NCI-H524 treated with DMSO at 0.1 percent for 48 hours (cell line): ENCODE measurements at places on chromosomes 3 and 15.

DNA sequence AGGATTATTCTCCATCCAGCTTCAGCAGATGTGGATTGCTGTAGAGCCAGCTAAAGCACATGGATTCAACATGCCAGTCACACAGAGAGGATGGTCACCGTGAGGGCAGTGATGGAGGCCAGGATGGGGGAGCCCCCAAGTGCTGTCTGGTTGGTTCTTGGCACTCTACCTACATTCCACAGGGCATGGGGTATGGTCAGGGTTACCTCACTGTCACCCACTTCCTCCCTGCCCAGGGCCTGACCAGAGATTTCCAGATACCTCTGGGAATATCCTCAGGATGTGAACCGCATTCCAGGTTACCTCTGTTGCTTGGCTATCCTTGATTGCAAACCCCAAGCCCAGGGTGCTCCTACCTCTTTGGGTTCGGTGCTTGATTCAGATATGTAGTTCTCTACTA lies 147.3 kb upstream of the TRIM42 start:
- DNase-seq = no peak

DNA sequence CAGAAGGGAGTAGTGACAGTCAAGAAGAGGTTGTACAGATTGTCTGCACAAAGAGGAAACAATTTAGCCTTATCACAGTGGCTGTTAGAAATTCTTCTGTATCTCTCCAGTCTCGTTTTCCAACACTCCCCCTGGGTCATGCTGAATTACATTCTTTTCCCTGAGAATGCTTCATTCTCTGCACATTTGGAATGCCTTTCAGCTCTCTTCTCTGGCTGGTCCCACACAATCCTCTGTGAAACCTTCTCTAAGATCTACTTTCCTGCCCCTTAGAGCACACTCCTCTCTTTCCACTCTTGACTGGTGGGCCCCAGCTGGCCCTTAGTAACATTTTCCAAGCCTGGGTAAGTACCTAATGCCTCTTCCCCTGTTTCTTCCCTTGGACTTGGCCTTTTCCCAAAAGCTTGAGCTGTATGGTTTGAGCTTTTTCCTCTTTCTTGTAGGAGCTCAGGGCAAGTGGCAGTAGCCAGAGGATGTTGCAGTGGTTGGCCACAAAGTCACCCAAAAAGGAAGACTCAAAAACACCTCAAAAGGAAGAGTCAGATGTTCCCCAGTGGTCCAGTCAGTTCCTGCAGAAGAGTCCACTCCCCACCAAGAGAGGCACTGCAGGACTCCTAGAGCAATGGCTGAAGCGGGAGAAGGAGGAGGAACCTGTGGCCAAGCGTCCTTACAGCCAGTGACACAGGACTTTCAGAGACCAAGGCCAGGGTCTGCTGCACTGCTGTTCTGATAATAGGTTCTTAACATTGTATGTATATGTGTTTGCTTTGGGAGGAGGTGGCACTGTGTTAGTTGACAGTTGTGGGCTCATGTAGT lies 25.7 kb downstream of the HMCES start:
- no peak for DNase-seq

DNA sequence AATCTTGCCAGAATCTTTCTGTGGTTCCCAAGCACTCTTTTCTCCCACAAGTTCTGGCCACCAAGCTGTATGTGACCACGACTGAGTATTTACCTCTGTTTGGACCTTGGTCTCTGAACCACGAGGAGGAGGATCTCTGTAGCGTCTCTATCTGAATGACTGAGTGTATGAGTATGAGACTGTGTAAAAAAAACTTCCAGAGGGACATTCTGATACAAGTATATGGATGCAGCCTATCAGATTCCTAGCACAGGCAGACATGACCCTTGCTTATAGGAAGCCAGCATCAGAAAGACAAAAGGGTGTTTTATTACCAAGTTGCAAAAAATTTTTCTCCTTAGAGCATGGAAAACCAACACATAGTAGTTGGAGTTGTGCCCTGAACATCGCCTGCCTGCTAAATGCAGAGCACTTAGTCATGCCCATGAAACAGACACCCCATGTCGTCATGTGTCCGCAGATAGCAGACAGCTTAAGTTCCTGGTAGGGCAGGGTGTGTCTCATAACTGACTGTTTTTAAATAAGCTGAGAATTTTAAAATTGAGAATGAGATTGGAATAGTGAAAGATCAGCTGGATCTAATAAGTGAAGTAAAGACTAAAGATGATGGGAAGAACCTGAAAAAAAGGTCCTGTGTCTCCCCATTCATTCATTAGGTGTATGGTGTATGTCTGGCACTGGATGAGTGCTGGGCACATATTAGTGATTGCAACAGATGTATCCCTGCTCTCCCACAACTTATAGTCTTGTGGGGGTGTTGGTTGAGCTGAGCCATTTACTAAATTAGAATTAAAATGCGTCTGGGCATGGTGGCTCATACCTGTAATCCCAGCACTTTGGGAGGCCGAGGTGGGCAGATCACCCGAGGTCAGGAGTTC lies 30.9 kb downstream of the DAG1 start:
- no peak for DNase-seq

- DNase-seq = no peak
Measured at GRCh38 chr3:47365213-47366153, 15.3 kb upstream of the PTPN23 start.

- DNase-seq = no peak
Measured at GRCh38 chr15:45660231-45660979, 25.6 kb downstream of the SQOR start.

DNA sequence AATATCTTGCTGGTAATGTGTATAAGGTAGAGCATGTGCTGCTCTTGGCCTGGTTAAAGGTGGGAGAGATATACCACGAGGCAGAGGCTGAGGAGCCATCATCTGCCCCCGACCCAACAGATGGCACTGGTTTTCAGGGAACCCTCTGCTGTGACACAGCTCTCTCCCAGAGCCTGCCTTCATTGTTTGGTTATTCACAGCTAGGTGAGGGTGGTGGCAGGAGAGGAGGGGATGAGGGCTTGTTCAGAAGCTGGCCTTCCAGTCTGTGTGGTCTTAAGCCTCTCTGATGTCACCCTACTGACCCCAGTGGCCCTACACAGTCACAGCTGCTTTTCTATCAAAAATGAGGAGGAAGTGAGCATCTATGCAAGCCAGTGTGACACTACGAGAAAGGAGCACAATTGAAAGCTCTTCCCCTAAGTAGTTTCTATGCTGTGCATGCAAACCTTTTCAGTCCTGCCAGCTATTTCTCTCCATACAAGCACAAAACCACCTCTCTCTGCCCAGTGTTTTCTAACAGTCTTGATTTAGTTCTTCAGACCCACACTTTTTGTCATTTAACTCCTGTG lies 258.4 kb upstream of the AGTR1 start:
- DNase-seq = no peak

DNA sequence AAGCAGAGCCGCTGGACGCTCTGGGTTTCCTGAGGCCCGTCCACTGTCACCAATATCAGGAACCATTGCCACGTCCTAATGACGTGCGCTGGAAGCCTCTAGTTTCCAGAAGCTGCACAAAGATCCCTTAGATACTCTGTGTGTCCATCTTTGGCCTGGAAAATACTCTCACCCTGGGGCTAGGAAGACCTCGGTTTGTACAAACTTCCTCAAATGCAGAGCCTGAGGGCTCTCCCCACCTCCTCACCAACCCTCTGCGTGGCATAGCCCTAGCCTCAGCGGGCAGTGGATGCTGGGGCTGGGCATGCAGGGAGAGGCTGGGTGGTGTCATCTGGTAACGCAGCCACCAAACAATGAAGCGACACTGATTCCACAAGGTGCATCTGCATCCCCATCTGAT lies 3.3 kb downstream of the RHO start:
- no peak for DNase-seq

GRCh38 chr3:33006571-33007286 lies 55.3 kb downstream of the CCR4 start:
- no peak for DNase-seq
